Caki2 (cell line): ENCODE measurements at places on chromosomes 12 and 14. TPM values are rescaled to one million over a fixed set of nuclear protein-coding genes. Genes with fewer than 3 reads are reported as not detected.
A peak's percentile ranks its signal among the peaks of the same experiment; 100 is the strongest.

Gene GUCY2C
- not detected in 2 replicates for total RNA-seq

DNA sequence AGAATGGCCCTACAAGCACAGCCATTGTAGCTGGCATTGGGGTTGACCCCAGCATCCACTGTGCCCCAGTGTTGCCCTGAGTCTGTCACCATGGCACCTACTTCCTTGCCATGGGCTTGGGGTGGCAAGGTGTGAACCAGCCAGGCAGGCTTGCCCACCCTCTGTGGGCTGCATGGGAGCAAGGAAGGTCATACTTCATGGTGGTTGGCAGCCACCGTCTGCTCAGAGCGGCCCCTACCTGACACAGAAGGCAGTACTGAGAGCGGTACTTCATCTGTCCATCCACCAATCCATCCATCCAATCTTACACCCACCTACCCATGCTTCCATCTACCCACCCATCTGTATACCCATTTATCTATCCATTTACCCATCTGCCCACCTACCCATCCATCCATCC is 160.1 kb downstream of the KIF26A start:
- DNase-seq = no peak

- DNase-seq = no peak
These were observed 17.5 kb downstream of the IQSEC3 start for GRCh38 chr12:84056-84455.

GRCh38 chr12:47868041-47868440 is 36.8 kb downstream of the VDR start:
- no peak for DNase-seq

Gene PARPBP
- total RNA-seq = 10.9 and 13.9 TPM in 2 replicates

DNA sequence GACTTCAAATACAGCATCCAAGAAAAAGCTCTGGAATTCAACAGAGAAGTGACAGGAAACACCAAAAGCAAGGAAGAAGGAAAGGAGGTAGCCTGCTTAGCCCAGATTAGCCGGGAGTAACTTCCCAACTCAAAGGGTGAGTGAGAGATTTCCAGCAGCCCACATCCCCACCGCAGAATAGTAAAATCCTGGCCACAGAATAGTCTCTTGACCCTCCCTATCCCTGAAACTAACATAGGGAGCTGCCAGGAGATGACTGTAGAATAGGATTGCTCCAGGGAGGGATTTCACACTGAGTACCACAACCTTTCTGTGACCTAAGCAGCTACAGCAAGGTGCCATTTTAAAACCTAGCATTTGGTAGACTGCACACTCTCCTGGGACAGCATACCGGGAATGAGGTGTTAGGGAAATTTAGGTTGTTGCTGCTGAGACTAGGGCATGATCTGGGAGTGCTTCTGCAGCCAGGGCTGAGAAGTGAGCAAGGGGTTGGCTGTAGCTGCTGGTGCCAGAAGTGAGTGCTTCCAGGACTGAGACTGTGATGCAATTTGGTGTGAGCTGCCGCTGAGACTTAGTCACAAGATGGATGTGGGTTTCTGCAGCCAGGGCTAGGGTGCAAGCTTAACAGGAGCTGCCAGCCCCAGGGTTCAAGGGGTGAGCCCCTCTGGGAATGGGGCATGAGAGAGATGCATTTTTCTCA is 66.0 kb downstream of the TMTC3 start:
- no peak for DNase-seq

Gene AMDHD1
- total RNA-seq = 1.1 TPM in 1 of 2 replicates, not detected in the other

GRCh38 chr12:103958621-103959020 is 7.1 kb upstream of the TDG start:
- peak; percentile 12 for DNase-seq

DNA sequence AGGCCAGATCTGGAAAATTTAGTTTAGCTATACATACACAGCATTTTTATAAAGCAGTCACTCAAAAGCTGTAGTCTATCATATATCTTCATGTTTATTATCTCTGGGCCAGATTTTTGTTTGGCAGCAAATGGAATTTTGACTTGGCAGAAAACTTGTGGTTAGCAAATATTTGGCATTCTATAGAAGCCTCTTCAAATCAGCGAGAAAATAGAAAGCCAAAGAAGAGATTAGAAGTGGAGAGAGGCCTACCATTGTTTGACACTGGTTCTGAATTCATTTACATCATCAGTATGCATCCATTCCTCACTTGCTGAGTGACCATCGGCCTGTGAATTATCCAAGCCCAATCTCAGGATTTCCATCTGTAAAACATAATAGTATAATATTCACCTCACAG is 1077.6 kb downstream of the GALC start:
- DNase-seq = no peak

Gene KLHL28
- total RNA-seq = 1.8 and 2.9 TPM in 2 replicates

Gene ZNF891
- 0.52 and 0.98 TPM in 2 replicates for total RNA-seq

GRCh38 chr12:24900196-24900595 is 48.7 kb downstream of the BCAT1 start:
- DNase-seq = no peak

- peak; percentile 65 for DNase-seq
These were observed 211.8 kb upstream of the AVPR1A start for GRCh38 chr12:63362791-63363190.

Gene GALNT16
- not detected in 2 replicates for total RNA-seq

DNA sequence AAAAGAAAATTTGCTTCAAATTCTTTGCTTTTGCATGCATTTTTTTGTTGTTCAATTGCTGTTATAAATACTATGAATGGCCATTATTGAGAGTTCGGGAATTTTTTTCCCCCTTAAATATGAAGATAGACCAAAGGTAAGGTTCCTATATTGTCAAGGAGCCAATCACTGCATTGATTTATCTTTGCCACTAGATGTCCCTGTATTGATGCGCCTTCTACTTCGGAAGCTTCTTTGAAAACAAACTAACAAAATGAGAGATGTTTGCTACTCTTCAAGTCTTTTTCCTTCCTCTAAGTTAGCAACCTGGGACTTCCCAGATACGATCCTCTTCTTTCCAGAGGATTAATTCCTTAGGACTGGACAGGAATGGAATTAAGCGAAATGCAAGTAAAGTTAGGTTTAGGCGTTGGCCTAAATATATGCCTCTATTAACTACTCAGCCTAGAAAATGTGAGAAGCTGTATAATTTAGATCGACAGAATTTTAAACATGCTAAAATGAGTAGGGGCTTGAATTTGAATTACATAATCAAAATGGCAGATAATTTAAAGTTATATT is 318.1 kb downstream of the AEBP2 start:
- DNase-seq = no peak
